Stimulated activated CD8-positive, alpha-beta memory T cell treated with anti-CD3 and anti-CD28 coated beads, Interleukin-4, amount 100 ng/mL, for 1 hour (primary cell): ENCODE measurements at places on chromosomes 2 and 18.

- DNase-seq: no peak
Observed at GRCh38 chr18:39647627-39648534, 2082.3 kb upstream of the CELF4 start.

GRCh38 chr2:185583058-185583816 lies 155.4 kb upstream of the FSIP2 start:
- no peak for DNase-seq

GRCh38 chr2:105261061-105261460 lies 19.5 kb downstream of the GPR45 start:
- DNase-seq: no peak

- DNase-seq: no peak
Observed at GRCh38 chr2:20241973-20242726, 17.2 kb upstream of the SDC1 start.

- DNase-seq: no peak
Observed at GRCh38 chr2:107001551-107001950, 115.6 kb upstream of the ST6GAL2 start.

DNA sequence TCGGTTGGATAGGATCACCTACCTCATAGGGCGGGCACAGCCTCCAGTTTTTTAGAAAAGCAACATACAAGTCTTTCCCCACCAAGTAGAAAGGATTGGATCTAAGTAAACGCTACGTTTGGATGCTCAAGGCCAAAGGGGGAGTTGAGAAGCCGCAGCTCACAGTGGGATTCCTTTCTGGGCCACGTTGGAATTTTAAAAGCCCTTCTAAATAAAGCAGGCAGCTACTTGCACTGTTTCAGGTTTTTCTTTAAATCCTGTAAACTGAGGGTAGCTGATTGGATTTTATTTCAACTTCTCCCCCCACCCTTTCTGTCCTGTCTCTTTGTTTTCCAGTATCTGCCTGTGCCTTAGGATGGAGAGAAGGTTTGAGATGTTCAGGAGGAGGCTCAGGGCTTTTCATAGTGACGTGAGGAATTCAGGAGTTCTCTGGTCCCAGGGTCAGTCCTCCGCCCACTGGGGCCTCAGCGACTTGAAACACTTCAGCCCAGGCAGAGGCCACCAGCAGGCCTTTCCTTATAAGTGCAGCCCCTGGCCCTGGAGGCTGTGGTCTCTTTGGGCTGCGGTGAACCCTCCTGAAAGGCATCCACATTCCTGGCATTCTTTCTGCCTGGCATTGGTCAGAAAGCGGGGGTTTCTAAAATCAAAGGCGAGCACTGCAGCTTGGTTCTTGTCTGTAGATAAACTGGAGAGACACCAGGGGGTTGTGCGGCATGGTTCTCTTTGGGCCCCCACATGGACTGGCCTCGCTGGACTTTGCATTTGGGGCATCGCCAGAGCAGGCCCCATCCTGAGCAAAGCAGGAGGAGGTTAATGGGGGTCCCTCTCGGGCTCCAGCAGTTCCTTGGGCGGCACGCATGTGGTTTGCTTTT lies 44.5 kb downstream of the SH3BP4 start:
- DNase-seq: no peak

DNA sequence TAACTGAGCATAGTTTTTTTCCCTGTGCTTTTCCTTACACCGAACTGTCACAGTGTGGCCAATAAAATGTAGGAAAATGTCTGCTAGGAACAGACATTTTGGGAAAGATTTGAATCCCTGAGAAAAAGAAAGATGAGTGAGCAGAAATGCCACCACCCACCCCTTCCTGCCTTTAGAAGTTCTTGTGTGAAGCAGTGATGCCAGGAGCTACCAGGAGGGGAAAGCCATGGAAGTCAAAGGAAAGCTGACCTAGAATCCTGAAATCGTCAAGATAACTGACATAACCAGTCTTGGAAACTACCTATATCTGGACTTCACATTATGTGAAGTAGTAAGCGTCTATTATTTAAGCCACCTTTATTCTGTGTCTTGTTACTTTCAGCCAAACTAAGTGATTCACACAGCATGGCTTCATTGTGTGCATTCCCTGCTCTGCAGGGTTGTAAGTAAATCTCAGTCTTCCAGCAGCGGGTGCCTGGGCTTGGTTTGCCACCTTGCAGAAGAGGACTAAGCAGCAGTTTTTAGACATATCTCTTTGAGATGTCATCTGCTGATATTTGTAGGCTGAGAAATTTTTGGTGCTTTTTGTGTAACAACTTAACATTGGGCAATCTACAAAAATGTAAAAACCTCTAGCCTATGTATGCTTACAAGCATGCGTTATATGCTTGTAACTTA lies 11.2 kb upstream of the SPRED2 start:
- no peak for DNase-seq

DNA sequence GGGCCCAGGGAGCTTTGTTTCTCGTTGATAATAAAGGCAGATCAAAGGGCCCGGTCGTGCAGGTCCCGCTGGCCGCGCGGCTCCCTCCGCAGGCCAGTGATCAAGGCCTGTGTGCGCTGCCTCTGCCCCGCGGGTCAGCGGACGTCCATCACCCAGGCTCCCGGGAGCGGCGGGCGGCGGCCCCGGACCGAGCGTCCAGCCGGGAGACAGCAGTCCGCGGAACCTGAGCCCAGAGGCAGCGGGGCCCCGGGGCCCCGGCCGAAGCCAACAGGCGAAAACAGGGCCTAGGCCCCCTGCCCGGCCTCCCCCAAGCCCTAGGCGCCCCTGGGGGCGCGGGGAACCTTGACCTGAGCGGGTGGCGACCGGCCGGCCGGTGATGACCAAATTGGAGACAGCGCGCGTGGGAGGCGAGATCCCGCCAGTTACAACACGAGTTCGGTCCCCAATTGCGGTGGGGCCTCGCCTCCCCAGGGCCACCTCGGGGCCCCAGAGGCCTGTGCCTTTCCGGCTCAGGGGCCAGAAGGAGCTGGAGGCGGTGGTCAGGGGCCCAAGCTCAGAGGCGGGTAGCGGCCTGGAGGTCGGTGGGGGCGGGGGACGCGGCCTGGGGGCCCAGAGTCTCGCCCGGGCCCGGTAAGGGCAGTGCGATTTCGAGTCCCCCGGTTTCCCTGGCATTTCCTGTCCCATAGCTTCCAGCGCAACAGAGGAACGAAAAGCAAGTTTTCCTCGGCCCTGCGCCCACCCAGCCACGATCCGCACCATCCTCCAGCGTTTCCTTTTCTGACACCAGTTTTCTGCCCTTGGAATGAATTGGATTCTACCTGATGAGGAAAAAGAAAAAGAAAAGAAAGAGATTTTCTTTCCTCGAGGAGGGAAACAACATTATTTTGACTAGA lies 5.9 kb downstream of the SP9 start:
- DNase-seq: no peak

DNA sequence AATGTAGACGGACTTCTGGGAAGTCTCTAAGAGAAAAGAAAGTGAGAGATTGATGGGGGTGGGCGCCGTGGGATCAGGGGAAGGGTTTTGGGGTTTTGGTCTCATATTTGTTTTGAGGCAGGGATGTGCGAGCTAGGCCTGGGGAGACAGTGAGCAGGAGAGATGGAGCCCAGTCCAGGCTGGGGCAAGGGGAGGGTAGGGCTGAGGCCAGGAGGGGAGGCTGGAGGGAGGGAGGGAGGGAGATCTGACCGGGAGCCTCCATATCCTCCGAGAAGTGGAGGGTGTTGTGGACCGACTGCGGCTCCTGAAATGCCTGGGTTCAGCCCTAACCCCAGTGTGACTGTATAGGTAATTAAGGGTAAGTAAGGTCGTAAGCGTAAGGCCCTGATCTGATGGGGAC lies 72.8 kb upstream of the ODC1 start:
- DNase-seq: no peak
